Astrocyte of the hippocampus (primary cell): ENCODE measurements at places on chromosomes 7 and 10.
A peak's percentile ranks its signal among the peaks of the same experiment; 100 is the strongest.

DNA sequence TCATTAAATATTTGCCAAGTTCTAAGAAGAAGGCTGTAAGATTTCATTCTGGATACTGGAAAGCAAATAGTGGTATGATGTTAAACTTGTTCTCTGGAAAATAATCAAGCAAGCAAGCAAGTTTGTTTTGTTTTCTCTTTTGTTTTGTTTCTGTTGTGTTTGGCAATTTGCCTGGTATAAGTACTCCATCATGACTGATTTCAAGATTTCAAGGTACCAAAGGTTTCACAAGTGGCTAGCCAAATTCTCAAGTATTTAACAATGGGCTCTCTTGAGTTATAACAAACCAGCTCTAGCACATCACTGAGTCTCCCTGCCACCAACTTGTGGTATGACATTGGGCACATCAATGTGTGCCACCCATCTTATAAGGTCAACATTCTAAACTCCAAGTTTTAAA, 151.7 kb upstream of the IGFBP3 start:
- DNase-seq, result peak; percentile 78

- no peak for DNase-seq
These were observed 30.7 kb downstream of the ANKIB1 start for GRCh38 chr7:92276460-92276864.

GRCh38 chr7:34806831-34807230, 148.8 kb downstream of the NPSR1 start:
- no peak for DNase-seq

DNA sequence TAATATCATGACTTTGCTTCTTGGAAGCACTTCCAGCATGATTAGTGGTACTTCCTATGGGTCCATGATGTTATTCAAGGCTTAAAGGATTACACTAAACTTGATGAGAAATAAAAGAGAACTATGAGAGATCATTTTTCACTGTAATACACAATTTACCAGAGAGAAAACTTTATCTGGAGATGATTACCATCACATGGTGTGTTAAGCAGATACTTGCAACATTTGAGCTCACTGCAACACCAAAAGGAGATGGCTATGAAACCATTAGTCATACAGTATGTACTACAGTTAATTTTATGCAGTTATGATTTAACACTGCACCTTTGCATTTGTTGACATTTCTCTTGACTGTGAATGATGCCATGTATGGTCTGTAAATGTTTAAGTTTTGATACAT, 311.3 kb upstream of the AOAH start:
- DNase-seq, result no peak

GRCh38 chr7:76296743-76297740, 5.4 kb upstream of the HSPB1 start:
- peak; percentile 65 for DNase-seq

DNA sequence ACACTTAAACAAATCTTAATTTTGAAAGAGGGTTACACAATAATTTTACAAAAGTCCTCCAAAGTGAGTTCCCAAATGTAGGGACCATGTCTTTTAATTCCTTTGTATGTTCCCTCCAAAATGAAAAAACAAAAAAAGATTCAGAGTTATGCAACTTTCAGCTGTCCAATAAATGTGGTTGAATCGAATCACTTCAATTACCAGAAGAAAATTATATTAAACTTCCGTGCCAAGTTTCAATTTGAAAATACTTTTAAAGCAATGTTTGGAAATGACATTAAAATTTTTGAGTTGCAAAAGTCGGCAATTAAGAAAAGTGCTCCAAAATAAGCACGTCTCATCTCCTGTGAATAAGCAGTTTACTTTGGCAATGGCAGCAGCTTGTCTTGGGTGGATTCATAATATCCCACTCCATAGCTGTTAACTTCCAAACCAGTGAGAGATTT, 60.3 kb upstream of the C1GALT1 start:
- DNase-seq, result no peak

DNA sequence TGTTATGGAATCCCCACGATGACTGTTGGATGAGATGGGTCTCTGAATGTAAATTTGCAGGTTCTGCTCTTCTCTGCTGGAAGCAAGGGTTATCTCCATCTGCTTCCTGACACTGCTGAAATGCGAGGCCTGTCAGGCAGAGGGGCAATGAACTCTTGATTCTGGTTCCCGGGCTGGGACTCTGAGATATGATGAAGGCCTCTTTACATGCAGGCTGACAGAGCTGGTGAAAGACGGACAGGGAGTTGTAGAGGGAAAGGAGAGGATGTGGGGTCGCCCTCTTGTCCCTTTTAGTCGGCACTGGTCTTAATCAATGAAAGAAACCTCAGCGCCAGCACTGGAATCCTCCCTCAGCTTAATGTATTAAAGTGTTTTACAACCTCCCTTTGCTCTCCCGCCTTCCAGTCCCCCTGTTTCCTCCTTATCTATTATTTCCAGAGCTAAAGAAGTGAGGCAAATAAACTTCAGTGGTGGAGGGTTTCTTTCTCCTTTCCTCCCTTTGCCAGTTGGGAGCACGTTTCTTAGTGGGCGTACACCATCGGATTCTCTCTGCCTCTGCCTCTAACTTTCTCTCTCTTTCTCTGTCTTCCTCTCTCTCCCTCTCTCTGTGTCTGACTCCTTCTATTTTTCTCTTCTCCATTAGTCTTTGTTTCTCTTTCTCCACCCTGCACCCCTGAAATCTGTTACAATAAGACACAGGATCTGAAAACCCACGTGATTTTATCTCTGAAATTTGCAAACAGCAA, 145.6 kb downstream of the BAMBI start:
- no peak for DNase-seq

DNA sequence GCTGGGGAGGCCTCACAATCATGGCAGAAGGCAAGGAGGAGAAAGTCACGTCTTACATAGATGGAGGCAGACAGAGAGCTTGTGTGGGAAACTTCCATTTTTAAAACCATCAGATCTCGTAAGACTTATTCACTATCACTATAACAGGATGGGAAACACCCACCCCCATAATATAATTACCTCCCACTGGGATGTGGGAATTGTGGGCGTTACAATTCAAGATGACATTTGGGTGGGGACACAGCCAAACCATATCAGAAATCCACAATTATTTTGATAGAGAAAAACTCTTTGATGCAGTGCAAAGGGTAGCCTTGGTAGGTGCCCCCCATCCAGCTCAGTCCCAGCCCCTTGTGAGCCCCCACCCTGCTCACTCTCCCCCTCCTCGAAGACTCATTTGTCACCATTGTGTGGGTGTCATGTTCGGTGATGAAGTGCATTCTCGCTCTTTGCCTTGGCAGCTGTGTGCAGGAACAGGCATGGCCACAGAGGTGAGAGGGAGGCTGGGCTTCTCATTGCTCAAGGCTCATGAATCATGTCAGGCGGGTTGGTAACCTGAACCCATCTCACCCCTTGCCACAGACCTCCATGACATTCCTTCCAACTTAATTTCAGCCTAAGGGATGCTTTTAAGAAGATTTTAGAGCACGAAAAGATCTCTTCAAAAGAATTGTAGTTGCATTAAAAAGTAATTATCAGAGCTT, 75.9 kb downstream of the BUB3 start:
- DNase-seq, result peak; percentile 24

GRCh38 chr10:104336821-104337467, 1.3 kb downstream of the ITPRIP start:
- DNase-seq, result peak; percentile 90

GRCh38 chr7:7157887-7158271, 24.5 kb upstream of the C1GALT1 start:
- DNase-seq, result peak; percentile 50

GRCh38 chr10:92024700-92025099, 101.1 kb downstream of the BTAF1 start:
- peak; percentile 55 for DNase-seq

DNA sequence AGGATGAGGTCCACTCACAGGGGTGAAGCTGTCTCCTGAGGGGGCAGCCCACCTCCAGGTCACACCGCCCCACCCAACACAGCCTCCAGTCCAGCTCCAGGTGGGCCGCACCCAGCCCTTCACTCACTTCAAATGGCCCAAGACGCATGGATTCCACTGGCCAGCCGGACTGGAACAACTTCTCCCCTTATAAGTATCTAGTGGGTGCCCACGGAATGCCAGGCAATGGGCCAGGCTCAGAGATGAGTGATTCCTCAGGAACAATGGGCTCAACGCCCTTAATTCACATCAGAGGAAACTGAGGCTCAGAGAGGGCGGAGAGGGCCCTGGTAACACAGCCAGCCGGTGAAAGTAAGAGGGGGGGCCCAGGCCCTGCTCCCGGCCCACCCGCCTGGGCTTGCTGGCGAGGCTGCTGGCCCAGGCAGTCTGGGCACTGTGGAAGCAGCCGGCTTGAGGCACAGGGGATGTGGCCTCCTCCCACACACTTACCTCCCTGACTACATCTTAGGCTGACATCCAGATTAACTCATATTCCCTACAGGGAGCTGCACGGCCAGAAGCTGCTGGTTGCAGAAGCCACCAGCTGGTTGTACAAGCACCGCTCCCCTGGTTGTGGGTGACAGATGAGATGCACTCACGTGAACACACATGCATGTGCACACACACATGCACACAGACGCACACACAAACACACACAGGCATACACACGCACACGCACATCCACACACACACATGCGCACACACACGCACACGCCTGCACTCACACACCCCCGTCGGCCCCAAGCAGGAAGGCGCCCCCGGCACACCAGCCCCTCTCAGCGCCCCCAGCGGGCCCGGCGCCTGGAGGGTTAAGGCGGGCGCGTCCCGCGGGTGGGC, 1.0 kb upstream of the FAM20C start:
- peak; percentile 89 for DNase-seq

GRCh38 chr7:99196536-99197258, 11.2 kb downstream of the KPNA7 start:
- peak; percentile 47 for DNase-seq

DNA sequence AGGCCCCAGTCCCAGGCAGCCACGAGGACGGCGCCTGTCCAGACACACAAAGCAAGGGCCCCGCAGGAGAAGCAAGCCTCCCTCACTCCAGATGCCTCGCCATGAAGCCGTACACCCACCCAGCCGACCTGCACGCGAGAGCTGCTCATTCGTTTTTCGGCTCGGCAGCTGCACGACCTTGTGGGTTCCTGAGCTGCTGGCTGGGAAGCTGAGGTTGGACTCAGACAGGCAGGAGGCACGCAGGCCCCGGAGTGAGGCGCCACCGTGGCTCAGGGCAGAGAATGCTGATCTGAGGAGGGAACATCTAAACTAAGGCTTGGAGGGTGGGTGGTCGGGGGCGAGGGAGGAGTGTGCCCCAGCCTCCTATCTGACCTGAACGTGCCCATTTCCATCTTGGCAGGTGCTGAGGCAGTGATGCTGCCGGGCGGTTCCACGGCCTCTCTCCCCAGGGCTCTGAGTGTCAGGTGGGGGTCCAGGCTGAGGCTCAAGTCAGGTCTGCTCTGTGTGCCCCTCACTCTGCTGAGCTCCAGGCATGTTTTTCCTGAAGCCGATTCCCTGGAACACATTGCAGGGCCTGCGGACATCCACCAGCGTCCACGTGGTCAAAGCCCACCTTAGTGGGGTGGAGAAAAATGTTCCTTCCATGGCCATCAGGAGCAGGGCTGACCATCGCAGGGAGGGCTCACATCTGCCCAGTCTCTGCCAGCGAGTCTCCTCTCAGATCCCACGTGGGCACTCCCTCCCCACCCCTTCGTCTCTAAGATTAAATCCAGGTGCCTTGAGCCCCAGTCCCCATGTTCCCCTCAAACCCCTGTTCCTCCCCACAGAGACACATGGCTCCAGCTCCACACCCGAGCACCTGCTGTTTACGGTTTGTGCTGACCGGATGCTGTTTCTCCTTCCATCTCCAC, 28.1 kb upstream of the FAM20C start:
- DNase-seq, result no peak

GRCh38 chr7:24972991-24973390, 7.0 kb downstream of the OSBPL3 start:
- DNase-seq, result peak; percentile 36

DNA sequence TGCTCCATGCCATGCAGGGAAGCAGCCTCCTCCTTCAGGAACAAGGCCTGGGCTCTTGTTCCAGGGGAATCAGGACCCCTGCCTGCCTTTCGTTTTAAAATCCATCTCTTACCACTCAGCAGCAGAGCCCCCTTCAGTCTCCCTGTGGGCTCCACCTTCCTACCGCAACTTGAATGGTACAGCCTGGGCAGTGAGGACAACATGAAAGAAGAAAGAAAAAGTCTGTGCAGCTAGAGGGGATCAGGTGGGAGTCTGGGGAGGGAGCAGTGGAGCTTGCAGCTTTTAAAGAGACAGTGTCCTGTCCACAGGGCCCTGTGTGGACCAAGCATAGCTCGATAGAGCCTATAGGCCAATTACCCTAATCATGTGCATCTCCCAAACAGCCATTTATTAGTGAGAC, 3.7 kb downstream of the PLXNA4 start:
- DNase-seq, result no peak

- no peak for DNase-seq
These were observed 8.0 kb downstream of the PNPLA8 start for GRCh38 chr7:108517951-108518350.

- peak; percentile 46 for DNase-seq
These were observed 74.1 kb upstream of the HDAC9 start for GRCh38 chr7:18421297-18422002.

DNA sequence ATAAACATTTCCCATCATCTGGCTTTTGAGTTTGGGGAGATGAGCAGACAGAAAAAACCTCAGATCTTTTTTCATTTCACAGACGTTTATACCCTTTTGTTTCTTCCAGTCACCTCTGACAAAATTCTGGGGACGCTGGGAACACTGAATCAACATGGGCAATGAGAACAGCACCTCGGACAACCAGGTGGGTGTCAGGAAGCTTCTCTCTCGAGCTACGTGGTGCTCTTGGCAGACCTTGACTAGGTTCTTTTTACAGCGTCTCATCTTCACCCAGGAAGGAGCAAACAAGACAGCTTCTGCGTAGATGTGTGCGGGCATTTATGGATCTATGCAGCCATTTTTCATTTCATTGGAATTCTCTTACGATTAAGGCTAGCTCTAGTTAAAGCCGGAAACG, 32.9 kb downstream of the TACC2 start:
- DNase-seq, result no peak

DNA sequence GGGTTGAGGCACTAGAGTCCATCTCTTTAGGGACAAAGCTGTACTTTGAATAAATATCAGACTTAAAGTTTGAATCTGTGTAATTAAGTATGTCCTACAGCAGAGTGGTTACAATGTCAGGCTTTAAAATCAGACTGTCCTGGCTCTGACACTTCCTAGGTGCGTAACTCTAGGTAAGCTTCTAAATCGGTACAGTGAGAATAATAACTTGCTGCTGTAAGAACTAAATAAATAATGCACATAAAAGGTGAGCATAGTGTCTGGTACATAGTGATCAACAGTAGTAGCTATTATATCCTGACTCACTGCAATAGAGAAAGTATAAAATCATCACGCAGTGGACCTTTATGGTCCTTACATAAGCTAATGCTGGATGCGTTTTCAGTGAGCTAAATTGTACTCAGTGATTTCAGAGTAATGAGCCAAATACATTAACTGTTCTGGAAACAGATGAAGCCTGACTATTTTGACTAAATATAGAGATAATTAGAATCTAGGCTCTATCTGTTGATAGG, 72.2 kb upstream of the PDK4 start:
- no peak for DNase-seq
